ENCODE measurements at places on chromosomes 7 and 10. TPM values are rescaled to one million over a fixed set of nuclear protein-coding genes. Genes with fewer than 3 reads are reported as not detected.

MCM10 gene
- total RNA-seq: 26.8 TPM

NDUFB8 gene
- 414 TPM for total RNA-seq

KIF11 gene
- total RNA-seq: 39.6 TPM

NUTM2E gene
- not detected for total RNA-seq

HPS6 gene
- 31.3 TPM for total RNA-seq

LARP4B gene
- total RNA-seq: 38.9 TPM

MMP21 gene
- not detected for total RNA-seq

FBXO24 gene
- 3.8 TPM for total RNA-seq

AP5Z1 gene
- 29.1 TPM for total RNA-seq

ZNF277 gene
- total RNA-seq: 21.2 TPM

PON1 gene
- total RNA-seq: not detected

CHST12 gene
- 8.2 TPM for total RNA-seq

GNG11 gene
- 13.0 TPM for total RNA-seq

GHRHR gene
- total RNA-seq: not detected

CDC14C gene
- not detected for total RNA-seq

PANK1 gene
- total RNA-seq: 1.9 TPM

ZNF25 gene
- total RNA-seq: 1.8 TPM

Measured in A375 (cell line).